ENCODE measurements at places on chromosomes 16 and 17.

- DNase-seq, result no peak
These were observed 129.8 kb downstream of the CLEC16A start for GRCh38 chr16:11074131-11074530.

GRCh38 chr17:79747508-79748294 lies 17.0 kb downstream of the ENPP7 start:
- peak; percentile 37 for DNase-seq

GRCh38 chr17:49553676-49554335 lies 21.9 kb upstream of the NXPH3 start:
- no peak for DNase-seq

DNA sequence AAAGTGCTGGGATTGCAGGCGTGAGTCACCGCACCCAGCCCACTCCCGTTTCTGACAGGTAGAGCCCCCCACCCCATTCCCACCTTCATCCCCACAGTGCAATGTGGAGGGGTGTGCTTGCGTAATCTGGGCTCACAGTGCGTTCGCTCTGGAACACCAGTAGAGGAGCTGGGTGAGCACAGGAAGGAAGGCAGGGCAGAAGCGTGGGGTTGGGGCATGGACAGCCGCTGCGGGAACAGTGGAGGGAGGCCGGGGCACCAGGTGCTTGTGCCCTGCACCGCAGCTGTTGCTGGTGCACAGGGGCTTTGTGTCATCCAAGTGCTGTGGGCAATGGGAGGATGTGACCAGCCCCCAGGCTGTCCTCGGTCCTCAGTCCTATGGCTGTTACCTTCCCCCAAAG lies 24.7 kb downstream of the KDM8 start:
- no peak for DNase-seq

Data from right cardiac atrium (tissue), 5 donors.